Amygdala (tissue), 56 donors: ENCODE measurements at places on chromosomes 6 and 20.

DNA sequence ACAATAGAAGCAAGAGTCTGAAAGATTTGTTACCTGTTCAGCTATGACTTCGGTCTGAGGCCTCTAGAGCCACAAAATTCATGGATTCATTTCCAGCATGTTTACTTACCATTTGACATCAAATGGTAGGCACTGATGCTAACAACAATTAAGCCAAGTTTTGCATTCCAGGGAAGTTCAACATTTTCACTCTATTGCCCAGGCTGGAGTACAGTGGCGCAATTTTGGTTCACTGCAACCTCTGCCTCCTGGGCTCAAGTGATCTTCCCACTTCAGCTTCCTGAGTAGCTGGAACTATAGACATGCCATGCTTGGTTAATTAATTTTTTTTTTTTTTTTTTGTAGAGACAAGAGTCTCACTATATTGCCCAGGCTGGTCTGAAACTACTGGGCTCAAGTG is 114.1 kb upstream of the SGK1 start:
- DNase-seq: no peak

GRCh38 chr20:31815408-31816188 is 3.6 kb upstream of the MYLK2 start:
- DNase-seq: no peak

DNA sequence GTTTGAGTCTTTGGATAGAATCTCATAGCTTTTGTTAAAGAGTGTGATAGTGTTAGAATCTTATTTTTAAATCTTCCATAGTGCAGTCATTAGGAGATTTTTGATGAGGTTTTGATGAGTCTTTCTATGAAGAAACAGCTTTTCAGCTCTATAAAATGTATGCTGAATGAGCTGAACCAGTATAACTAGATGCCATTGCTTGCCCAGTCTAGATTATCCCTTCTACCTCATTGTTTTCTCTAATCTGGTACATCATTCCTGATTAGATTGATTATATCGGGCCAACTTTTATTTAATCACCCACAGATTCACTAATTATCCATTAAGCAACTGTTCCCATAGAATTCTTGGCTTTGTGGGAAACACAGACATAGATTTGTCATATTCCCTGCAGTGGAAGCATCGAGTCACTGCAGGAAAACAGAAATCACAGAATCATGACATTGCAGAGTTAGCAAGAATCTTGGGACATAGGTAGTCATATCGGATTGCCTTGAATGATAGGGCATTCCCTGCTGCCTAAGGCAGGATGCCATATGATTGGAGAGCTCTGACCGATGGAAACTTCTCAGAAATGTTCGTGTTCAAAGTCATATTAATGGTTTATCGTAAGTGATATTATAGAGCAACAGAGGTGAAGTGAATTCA is 882.7 kb upstream of the FLRT3 start:
- no peak for DNase-seq

DNA sequence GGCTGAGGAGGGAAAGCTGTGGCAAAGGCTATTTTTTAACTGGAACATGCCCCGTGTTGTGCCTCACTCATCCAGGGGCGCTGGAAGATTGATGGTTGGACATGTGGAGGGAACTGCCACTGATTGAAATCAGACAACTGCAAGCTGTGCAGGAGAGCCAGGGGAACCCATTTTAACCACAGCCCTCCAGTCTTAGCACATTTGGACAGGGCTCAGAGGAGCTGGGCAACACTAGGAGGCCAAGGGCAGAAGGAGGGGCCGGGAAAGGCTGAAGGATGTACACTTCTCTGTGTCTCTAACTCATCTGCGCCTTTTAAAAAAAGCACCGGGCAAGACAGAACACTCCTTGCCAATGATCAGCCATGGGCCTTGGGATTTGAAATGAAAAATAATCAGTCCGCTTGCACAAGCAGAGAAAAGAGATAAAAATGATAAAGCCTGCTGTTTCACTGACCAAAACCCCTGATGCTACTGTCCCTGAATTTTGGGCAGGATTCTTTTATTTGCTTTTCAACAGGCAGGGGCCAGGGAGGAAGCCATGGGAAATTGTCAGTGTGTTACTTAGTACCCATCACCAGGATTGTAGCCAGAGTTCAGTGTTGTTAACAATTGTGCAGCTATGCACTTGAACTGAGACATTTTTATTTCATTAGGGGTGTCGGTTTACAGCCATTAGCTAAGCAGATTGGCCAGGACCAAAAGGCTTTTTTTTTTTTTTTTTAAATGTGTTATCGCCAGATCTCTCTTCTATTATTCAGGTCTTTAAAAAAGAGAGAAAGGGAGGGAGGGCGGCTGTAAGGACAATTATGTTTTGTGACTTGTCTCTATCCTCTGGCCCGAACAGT is 109.3 kb upstream of the EYA4 start:
- DNase-seq: no peak

GRCh38 chr6:46888031-46888430 is 33.7 kb downstream of the ADGRF5 start:
- DNase-seq: no peak

DNA sequence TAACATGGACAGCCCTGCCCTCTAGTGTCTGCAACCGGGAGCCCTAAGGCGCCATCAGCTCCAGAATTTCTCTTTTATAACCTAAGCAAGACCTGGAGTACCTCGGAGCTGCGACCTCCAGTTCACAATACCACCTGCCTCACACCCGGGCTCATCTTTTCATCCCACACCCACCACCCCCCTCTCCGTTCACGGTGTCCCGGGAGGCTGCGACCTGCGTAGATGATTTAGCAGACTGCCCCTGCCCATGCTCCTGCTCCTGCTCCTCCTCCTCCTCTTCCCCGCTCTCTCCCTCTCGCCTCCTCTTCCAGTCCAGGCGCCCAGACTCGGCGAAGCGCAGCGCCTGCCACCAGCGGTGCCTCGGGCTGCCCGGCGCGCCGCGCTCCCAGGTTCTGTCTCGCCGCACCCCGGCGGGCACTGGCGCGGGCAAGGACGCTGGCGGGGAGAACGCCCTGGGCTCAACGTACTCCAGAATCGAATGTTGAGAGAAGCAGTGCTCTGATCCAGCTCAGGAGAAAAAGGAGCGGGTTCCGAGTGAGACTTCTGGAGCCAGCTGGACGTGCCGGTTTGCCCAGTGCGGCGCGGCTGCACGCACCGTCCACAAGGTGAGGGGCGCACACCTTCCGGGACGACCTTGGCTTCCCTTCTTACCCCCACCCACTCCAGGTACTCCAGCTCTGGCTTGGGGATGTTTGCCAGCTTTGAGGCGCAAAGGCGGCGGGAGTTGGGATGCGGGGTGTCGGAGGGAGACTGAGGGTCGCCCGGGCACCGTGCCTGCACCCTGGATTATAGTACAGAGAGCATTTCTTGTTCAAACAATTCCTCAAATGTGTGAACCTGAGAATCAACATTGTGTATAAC is at the start of gene HTR1E:
Gene HTR1E, plus strand, starts transcription at position 310 of the 861 bp plus-strand sequence. CDS start 77,807 bp downstream, outside the sequence.
- DNase-seq: no peak

DNA sequence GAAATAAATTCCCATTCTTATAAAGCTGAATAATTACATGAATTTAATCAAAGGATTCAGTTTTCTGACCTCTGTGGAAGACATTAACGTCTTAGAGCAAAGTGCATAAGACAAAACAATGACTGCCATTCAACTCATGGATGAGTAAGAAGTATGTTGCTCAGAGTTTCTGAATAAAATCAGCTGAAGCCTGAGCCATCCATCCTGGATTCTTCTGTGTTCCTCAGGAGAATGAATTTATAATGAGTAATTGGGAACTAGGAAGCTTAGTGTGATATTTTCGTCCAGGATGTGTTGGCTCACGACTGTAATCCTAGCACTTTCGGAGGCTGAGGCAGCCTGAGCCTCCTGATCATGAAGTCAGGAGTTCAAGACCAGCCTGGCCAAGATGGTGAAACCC is 62.8 kb downstream of the PERP start:
- DNase-seq: no peak

- no peak for DNase-seq
Observed at GRCh38 chr6:109393886-109394281, 11.6 kb upstream of the CD164 start.

GRCh38 chr6:11764250-11764604 is 14.4 kb downstream of the ADTRP start:
- no peak for DNase-seq

DNA sequence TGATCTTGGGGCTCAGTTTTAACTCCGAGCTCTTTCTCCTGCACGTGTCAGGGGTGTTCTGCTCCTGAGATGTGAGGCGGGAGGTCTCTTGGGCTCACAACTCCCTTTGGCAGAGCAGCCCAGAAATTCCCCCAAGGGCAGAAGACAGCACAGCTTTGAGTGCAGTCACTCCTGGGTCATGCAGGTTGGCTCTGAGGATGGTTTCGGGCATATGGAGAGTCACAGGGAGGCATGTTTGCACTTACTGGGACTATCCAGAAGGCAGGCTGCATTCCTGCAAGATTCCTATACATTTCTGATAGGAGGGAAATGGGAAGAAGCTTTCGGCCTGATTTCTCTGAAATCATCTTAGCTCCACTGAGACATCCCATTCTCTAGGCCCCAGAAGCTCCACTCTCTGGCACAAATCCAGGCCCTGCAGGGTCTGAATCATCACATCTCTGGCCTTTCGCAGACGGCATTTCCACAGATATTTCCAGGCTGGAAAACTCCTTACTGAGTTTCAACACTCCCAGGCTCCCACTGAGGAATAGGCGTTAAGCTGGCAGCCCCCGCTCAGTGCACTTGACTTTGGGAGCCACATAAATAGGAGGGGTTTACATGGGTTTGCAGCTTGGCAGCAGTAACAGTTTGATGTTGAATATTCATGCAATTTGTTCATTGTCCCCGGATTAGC is 39.7 kb downstream of the AGPAT4 start:
- peak; percentile 73 for DNase-seq

GRCh38 chr20:50625986-50626677 is 65.2 kb downstream of the RIPOR3 start:
- DNase-seq: no peak

DNA sequence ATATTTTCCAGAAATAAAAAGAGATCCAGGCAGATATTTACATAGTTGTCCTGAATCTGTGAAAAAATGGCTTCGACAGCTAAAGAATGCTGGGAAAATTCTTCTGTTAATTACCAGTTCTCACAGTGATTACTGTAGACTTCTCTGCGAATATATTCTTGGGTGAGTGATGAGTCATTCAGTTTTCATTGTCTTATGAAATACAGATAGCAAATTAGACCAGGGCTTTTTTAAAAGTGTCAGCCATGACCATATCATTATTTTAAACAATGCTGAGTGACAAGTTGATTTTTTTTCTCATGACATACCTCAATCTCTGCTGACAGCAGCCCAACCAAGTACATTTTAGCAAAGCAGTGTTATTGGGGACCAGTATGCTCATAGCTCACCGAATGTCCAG is 32.8 kb downstream of the TSPYL4 start:
- DNase-seq: no peak

- DNase-seq: no peak
Observed at GRCh38 chr6:123118811-123119210, 122.8 kb downstream of the CLVS2 start.

GRCh38 chr6:43278524-43279078 is 19.5 kb upstream of the SLC22A7 start:
- no peak for DNase-seq

DNA sequence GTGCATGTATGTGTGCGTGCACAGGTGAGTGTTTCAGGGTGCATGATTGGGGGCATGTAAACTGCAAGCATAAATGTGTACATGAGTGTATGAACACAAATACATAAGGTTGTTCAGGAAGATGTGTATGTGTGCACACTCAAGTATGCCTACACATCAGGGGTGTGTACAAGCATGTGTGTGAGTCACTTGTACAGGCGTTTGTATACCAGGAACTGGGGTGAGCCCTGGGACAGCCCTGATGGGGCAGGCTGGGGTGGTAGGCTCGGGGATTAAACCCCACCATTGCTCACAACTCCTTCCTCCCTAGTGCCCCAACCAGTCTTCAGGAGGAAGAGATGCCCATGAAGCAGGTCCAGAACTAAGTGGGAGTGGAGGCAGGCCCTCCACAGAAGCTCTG is 4.3 kb downstream of the CRIP3 start:
- DNase-seq: no peak

DNA sequence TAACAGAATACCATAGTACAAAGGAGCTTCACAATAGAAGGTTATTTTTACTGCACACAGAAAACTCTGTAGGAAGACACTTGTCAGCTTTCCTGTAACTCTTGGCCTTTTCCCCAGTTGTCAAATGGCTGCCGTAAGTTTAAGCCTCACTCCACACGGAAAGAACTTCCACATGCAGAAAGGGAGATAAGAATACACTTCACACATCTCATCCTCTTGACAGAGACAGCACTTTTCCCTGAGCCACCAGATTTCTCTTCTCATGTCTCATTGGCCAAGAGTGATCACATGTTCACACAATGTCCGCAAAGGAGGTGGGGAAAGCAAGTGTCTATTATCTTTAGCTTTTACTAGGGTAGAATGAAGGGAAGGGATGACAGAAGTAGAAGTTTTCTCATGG is 540.7 kb downstream of the HAO1 start:
- DNase-seq: no peak

DNA sequence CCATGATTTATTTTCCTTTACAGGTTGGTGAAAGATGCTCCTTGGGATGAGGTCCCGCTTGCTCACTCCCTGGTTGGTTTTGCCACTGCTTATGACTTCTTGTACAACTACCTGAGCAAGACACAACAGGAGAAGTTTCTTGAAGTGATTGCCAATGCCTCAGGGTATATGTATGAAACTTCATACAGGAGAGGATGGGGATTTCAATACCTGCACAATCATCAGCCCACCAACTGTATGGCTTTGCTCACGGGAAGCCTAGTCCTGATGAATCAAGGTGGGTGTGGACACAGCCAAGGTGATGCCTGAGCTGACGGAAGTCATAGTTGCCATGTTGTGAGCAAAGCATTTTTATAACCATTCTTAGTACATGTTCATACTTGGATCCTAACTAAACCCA is 34.6 kb upstream of the CALHM6 start:
- no peak for DNase-seq

GRCh38 chr6:4598384-4598995 is 177.7 kb upstream of the CDYL start:
- DNase-seq: no peak

GRCh38 chr6:106609699-106610098 is 19.6 kb downstream of the RTN4IP1 start:
- DNase-seq: no peak

GRCh38 chr20:34979366-34980153 is 23.9 kb downstream of the MYH7B start:
- no peak for DNase-seq

- no peak for DNase-seq
Observed at GRCh38 chr6:79913369-79913768, 34.0 kb downstream of the ELOVL4 start.

GRCh38 chr6:35365594-35366203 is 23.3 kb downstream of the PPARD start:
- DNase-seq: no peak

DNA sequence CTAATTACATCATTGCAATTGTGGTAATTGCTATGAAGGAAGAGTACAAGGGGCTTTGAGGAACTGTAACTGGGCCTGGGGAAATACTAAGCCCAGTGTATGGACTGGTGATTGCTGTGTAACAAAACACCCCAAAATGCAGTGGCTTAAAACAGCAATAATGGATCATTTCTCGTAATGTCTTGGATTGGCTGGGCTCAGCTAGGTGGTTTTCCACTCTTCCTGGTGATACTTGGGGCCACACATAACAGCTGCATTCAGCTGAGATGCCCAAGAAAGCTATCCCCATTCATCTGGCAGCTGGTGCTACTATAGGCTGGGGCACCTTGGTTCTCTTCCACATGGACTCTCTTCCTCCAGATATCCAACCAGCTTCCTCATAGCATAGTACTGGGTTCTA is 150.3 kb downstream of the EYA2 start:
- no peak for DNase-seq
